ENCODE measurements at places on chromosomes 7 and 10. TPM values are rescaled to one million over a fixed set of nuclear protein-coding genes. Genes with fewer than 3 reads are reported as not detected.
A peak's percentile ranks its signal among the peaks of the same experiment; 100 is the strongest.

GRCh38 chr7:151114151-151115090, 28.1 kb downstream of the AGAP3 start:
- no peaks in the 10 kb centered on the region for H3K4me1 ChIP-seq
- H3K27me3 ChIP-seq, result no peaks in the 10 kb centered on the region
- no peak overlapping the region for H3K4me3 ChIP-seq
- DNase-seq, result no peak
- no peaks in the 10 kb centered on the region for H3K36me3 ChIP-seq

DNA sequence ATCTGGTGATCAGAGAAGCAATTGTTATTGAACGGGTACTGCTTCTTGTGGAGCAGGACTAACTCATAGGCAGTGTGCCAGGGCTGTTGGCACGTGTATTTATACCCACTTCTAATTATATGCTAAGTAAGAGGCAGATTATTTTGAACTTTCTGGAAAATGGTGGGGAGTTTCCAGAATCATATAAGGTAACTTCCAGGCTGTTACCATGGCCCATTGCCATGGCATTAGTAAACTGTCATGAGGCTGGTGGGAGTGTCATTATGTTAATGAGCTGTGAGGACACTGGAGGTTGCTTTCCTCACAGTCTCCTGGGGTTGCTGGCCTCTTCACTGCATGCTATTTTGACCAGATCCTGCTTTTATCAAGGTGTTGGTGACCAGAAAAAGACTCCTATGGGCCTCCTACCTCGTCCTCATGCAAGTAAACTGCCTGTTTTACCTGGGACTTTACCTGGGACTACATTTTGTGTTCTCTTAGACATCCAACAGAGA, 122.6 kb downstream of the KCND2 start:
- H3K4me3 ChIP-seq, result no peak overlapping the region
- H3K36me3 ChIP-seq, result no peaks in the 10 kb centered on the region
- H3K27ac ChIP-seq, result no peak overlapping the region
- DNase-seq, result no peak

DNA sequence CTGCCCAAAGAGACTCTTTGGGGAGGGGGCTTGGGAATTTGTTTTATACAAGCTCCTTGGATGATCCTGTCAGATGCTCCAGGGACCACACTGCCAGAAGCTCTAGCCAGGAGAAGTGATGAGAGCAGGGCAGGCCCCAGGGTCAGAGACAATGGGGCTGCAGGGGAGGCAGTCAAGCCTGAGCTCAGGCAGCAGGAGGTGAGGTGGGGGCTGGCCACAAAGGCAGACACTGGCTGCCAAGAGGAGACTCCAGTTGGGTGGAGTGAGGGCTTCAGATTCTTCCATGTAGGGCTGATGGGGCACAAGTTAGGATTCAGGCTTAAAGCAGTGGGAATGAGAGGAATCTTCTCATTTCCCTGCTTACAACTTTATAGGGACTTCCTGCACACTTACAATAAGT, 35.6 kb upstream of the LOXL4 start:
- H3K36me3 ChIP-seq, result no peaks in the 10 kb centered on the region
- no peaks in the 10 kb centered on the region for H3K4me1 ChIP-seq
- no peak overlapping the region for H3K27ac ChIP-seq
- DNase-seq, result no peak
- H3K27me3 ChIP-seq, result no peaks in the 10 kb centered on the region

DNA sequence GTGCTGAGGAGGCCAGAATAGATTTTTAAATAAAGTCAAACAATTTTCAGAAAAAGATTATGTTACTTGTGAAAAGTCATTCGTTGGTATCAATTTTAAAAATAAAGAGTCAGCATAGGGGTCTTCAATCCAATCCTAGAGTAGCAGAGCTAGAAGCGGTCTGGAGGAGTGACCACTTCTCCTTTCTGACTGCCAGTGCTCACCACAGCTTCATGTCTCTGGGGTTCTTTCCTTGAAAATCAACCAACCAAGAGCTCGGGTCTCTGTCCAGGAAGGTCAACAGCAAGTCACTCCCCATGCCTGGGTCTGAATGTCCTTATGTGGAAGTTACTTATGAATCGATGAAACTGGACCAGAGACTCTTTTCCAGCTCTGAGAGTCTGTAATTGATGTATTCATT, 14.3 kb downstream of the PTPRN2 start:
- H3K27ac ChIP-seq, result no peak overlapping the region
- H3K36me3 ChIP-seq, result no peaks in the 10 kb centered on the region
- no peak overlapping the region for H3K4me3 ChIP-seq
- no peaks in the 10 kb centered on the region for H3K4me1 ChIP-seq

GRCh38 chr10:125034675-125035074, 92.8 kb downstream of the ZRANB1 start:
- no peaks in the 10 kb centered on the region for H3K4me1 ChIP-seq
- no peak overlapping the region for H3K4me3 ChIP-seq
- H3K27me3 ChIP-seq, result no peaks in the 10 kb centered on the region
- DNase-seq, result no peak
- H3K27ac ChIP-seq, result no peak overlapping the region

DNA sequence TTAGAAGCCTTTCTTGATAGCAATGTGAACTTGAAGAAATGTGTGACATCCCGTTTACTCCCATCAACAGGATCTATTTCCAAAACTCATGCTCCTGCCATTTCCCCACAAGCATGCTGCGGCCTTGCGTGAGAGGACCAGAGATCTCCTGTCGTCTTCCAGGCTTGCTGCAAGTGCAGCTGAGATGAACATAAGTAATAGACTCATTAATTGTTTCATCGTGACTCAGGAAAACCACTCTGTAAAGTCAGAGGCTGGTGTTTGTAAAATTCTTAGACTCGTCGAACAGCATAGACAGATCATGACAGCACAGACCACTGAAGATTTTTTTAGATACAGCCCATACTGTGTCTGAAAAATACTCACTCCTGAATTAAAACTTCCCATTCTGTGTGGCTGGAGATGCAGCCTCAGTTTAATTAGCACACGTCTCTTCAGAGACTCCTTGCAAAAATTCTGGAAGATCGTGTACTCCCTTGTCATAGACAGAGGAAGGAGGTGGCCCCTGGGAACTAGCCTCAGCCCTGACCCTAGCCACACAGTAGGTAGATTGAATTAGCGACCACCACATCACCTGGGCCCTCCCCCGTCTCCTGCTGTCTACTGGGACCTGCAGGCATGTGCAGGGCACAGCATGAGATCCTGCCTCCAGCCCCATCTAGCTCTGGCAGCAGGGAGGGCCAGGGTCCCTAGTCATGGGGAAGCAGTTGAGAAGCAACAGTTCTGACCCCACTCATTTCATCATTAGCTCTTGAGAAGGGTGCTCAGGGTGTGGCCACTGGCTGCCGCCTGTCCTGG, 226.0 kb downstream of the CELF2 start:
- no peaks in the 10 kb centered on the region for H3K36me3 ChIP-seq
- DNase-seq, result no peak
- H3K27ac ChIP-seq, result no peak overlapping the region
- H3K4me3 ChIP-seq, result no peak overlapping the region

- no peaks in the 10 kb centered on the region for H3K36me3 ChIP-seq
- H3K4me3 ChIP-seq, result no peak overlapping the region
- no peak for DNase-seq
- no peaks in the 10 kb centered on the region for H3K27me3 ChIP-seq
Measured at GRCh38 chr10:114017271-114017670, 26.4 kb upstream of the ADRB1 start.

DNA sequence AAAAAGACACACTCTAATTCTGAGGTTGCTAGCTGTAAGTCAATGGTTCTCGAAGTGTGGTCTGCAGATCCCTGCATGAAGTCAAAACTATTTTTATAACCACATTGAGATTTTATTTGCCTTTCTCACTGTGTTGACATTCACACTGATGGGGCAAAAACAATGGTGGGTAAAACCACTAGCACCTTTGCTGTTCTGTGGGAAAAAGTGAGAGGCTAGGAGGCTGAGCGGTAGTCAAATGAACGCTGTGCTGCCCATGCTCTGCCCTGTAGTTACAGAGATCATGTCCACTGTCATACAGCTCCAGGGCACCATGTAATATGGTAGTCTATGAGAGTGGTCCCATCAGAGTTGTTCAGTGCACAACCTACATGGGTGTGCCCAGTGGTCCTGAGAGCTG, 21.6 kb upstream of the PDCD4 start:
- no peaks in the 10 kb centered on the region for H3K36me3 ChIP-seq
- no peak for DNase-seq
- H3K4me3 ChIP-seq, result no peak overlapping the region
- H3K4me1 ChIP-seq, result no peaks in the 10 kb centered on the region
- no peaks in the 10 kb centered on the region for H3K27me3 ChIP-seq

- peak; percentile 79 for DNase-seq
- H3K4me1 ChIP-seq, result no peaks in the 10 kb centered on the region
- peak overlapping the region; percentile 60 for H3K4me3 ChIP-seq
- no peaks in the 10 kb centered on the region for H3K27me3 ChIP-seq
Measured at GRCh38 chr7:38311329-38311937, 38.0 kb upstream of the TARP start.

DNA sequence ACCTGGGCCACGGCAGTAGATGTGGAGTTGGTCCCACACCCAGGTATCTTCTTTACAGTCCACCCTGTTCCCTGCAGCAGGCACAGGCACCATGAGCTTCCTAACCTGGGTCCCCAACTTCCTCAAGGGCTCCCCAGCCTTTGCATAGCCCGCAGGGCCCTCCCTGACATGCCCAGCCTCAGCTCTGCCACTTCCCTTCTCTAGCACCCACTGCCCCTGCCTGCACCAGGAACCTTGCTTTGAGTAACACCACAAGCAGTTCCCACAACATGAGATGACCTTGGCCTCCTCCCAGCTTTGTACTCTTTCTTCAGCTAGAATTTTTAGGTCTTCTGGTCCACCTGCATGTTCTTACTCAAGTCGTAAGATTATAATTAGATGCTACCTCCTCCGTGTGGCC, 92.2 kb upstream of the ZPBP start:
- no peaks in the 10 kb centered on the region for H3K27me3 ChIP-seq
- no peaks in the 10 kb centered on the region for H3K36me3 ChIP-seq
- no peaks in the 10 kb centered on the region for H3K4me1 ChIP-seq
- no peak overlapping the region for H3K27ac ChIP-seq
- no peak overlapping the region for H3K4me3 ChIP-seq

DNA sequence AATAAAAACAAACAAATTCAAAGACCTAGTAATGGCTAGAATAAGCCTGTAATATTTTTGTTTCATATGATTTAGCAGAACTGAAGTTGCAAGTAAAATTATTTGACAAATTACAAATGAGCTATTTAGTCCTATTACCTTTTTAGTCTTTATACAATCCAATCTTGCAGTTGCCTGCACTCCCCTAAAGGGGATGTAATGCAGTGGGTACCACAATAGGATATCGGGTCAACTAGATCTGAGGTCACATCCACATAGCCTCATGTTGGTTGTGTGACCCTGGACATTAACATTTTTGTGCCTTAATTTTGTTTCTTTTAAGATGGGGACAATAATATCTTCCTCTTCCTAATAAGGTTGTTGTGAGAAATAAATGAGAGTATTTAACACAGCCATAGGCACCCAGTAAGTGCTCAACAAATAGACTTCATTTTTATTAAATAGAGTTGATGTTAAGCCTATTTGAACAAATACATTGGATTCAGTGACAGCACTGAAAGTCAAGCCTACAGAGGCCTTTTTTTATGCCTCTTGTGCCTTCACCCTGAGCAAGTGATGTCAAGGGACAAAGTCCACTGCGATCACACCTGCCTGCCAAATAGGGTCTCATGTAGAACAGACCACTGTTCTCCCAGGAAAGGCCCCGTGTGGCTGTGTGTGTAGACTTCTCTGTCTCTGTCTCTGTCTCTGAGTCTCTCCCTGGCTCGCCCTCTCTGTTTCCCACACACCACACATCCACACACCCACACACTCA, 124.8 kb downstream of the EVX1 start:
- no peak overlapping the region for H3K27ac ChIP-seq
- H3K4me1 ChIP-seq, result no peaks in the 10 kb centered on the region
- no peak overlapping the region for H3K4me3 ChIP-seq
- no peaks in the 10 kb centered on the region for H3K36me3 ChIP-seq
- no peak for DNase-seq
- H3K27me3 ChIP-seq, result no peaks in the 10 kb centered on the region

DNA sequence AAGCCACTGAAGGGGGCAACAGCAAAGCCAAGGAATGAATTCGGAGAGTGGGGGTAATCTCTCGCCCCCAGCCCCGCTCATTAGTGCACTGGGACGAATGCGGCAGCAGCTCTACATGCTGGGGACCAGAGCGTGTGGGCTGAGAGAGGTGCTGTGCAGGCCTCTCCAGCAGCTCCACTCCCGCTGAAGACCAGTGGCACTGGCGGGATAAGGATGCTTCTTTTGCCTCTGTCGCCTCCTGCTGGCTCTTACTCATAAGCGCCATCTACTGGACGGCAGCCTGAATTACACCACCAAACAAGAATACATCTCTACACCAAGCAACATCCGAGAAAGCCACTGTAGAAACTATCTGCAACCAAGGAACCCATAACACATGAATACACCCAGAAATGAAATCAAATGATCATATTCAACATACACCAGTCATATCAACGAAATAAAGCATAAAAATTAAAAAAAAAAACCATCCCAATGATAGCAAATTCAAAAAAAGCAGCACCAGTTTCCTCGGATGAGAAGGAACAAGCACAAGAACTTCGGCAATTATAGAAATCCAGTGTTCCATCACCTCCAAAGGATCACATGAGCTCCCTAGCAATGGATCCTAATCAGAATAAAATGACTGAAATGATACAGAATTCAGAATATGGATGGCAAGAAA, 79.0 kb upstream of the TMEM168 start:
- H3K4me3 ChIP-seq, result no peak overlapping the region
- H3K27me3 ChIP-seq, result no peaks in the 10 kb centered on the region
- DNase-seq, result no peak
- H3K4me1 ChIP-seq, result no peaks in the 10 kb centered on the region
- H3K36me3 ChIP-seq, result no peaks in the 10 kb centered on the region

DNA sequence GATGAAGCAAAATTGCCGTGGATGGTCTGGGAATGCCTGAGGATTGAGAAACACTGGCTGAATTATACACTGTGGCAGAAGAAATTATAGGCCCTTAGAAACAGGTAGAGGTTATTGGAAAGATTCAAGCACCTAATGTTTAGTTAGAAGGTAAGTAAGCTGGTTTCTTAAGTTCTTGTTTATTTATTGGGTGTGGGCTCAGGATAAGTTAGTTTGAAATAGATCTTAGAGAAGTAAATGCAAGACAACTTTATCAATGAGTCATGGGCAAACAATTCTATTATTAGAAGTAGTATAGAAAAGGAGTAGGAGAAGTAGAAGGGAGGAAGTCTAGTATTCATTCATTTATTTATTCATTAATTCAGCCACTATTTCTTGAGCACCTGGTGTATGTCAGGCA, 96.5 kb downstream of the KAT6B start:
- no peaks in the 10 kb centered on the region for H3K36me3 ChIP-seq
- peaks cover 3% of the 10 kb centered on the region for H3K4me1 ChIP-seq
- H3K4me3 ChIP-seq, result no peak overlapping the region
- H3K27ac ChIP-seq, result no peak overlapping the region
- DNase-seq, result no peak

- peaks cover 22% of the 10 kb centered on the region for H3K4me1 ChIP-seq
- peak overlapping the region; percentile 97 for H3K27ac ChIP-seq
- H3K27me3 ChIP-seq, result no peaks in the 10 kb centered on the region
- H3K4me3 ChIP-seq, result peak overlapping the region; percentile 92
Measured at GRCh38 chr10:30434273-30435072, 489 bp downstream of the MAP3K8 start.

Gene TEX36
- not detected for total RNA-seq

Gene SEC31B
- 10.6 TPM for total RNA-seq

Gene LIPM
- total RNA-seq, result not detected

Gene LRRC18
- total RNA-seq, result not detected

Gene GIMAP5
- total RNA-seq, result 30.0 TPM
